ENCODE measurements at places on chromosomes 16 and 17.

GRCh38 chr17:66990047-66990446, 25.5 kb downstream of the CACNG4 start:
- DNase-seq: no peak

- DNase-seq: no peak
Observed at GRCh38 chr16:88718178-88718577, 11.9 kb downstream of the CTU2 start.

- DNase-seq: no peak
Observed at GRCh38 chr16:82133798-82134197, 36.2 kb downstream of the MPHOSPH6 start.

DNA sequence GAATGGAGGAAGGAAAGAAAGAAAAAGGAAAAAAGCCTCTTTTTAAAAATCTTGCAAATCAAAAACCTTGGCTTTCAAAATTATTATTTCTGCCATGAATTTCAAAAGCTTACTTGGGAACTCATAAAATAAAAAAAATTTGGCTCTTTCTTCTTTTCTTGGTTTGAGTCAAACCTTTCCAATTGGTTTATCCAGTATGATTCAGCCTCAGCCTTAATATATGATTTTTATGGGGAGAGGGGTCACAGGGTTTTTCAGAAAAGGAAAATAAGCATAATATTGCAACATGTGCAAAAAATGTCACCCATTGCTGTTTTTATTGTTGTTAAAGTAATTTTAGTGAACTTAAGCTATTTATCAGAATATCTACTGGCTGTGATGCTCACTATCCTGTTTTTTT, 31.2 kb upstream of the HAPSTR1 start:
- DNase-seq: no peak

DNA sequence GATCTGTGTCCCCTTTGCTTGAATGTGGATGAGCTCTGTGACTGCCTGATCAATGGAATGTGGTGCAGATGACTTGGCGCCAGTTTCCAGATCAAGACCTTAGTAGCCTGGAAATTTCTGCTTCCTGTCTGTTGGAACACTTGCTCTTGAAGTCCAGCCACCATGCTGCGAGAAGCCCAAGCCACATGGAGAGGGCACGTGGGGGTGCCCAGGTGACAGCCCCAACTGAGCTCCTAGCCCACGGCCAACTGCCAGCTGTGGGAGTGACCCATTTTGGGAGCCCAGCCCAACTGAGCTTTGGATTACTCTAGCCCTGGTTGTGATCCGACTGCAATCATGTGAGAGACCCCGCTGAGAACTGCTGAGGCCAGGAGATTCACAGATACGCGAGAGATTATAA, 3.3 kb upstream of the ITGAM start:
- no peak for DNase-seq

GRCh38 chr16:57802341-57803133, at the start of gene KIFC3:
Gene KIFC3, minus strand, starts transcription at chr16:57802491. Its CDS starts 4,248 bp downstream, at chr16:57798243.
- DNase-seq: no peak

DNA sequence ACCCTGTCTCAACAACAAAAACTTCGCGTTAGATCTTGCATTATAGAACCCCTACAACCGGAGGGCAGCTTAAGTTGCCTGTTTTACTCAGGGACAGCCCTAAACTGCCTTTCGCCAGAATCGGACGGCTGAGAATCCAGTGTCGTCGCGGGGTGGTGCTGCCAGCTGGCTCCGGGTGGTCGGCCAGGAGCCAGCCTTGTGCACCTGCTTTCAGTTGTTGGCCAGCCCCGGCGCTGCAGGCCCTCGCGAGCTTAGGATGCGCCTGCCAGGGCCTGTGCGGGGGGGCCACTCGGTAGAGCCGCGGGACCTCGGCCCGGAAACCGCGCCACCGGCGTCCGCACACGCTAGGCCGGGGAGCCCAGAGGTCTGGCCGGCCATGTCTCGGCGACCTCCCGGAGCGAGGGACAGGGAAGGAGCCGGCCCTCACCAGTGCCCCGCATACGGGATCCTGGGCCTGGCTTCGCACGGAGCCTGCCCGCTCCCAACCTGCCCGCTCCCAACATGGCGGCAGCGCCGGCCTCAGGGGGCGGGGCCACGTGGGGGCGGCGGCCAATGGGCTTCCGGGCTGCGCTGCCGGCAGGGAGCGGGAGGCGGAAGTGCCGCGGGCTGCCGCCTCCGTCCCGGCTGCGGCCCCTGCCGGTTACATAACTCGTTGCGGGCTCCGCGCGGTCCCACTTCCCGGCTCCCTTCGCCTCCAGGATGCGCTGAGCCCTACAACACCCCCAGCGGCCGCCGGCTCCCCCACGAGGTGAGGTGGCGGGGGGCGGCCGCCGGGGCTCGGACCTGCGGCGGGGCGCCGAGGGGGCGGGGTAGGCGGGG, 14.2 kb downstream of the NAA60 start:
- peak; percentile 40 for DNase-seq

DNA sequence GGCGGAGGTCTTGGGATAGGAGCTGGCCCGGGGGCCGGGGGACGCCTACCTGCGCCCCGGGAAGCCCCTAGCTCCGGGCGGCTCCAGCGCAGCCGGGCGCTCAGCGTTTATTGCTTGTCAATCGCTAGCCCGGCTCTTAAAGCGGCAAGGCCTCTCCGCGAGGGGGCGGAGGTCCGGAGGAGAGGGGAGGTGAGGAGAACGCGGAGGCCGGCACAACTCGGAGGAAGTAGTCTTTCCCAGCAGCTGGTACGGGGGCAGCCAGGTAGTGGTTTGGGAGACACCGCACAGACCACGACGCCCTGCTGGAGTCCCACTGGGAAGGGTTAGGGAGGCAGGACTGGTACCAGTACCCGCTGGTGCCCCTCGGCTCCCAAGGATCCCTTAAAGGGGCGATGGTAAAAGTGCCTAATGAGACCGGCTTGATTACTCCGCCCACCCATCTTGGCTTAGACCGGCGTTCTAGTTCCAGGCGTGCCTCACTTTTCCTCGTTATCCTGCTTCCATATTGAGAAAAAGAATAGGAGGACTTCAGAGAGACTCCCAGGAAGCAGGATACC, at the start of gene MPP2:
Gene MPP2, minus strand, starts transcription at position 112 of the 557 bp plus-strand sequence. CDS start 3,076 bp downstream, outside the sequence.
- no peak for DNase-seq

GRCh38 chr17:3963237-3964201, 718 bp downstream of the ATP2A3 start:
- no peak for DNase-seq

GRCh38 chr17:80811181-80812105, 180.2 kb upstream of the CHMP6 start:
- no peak for DNase-seq

DNA sequence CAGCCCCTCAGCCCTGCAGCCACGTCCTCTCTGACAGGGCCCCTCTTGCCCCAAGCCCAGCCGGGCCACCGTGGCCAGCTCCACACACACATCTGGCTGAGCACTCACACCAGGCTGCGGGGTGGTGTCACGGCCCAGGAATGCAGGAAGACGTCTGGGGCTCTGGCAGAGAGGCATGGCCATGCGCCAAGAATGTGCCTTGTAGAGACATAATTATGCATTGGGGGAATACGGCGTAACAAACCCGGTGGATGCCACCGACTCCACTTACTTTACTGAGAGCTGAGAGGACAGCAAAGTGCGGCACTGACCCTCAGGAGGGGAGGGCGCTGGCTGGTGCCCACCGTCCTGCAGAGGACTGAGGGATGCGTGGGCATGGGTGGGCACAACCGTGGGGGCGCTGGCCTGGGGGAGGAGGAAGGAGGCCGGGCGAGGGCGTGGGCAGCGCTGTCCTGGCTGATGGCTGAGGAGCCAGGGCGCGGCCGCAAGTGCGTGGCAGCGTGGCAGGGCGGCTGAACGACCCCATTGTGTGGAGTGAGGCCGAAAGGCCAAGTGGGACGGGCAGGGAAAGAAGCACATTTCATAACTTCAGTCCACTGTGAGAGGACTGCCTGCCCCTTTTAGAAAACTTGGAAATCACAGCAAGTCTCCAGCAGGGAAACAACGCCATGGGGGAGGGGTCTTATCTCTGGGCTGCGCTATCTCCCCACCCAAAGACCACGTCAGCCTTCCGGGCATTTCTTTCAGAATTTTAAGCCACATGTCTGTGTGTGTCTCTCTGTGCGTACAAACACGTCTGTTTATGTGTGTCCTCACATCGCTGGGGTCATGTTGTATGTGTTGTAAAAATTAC, 30.6 kb downstream of the METRNL start:
- DNase-seq: no peak

GRCh38 chr17:50428831-50429424, 2.9 kb downstream of the ACSF2 start:
- no peak for DNase-seq

DNA sequence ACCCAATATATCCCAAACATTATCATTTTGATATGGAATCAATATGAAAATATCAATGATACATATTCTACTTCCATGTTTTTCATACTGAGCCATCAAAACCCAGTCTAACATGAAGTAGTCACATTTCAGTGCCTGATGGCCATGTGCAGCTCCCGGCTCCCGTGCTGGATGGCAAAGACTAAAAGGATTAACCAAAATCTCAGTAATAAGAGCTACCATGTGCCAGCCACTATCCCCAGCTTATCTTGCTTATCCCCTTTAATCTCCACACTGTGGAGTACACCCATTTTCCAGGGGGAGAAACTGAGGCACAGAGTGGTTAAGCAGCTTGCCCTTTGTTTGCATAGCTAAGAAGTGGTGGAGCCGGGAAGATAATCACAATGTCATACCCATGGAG, 9.2 kb downstream of the CD300LG start:
- no peak for DNase-seq

GRCh38 chr17:72613806-72614292, 478.6 kb downstream of the SLC39A11 start:
- DNase-seq: no peak

DNA sequence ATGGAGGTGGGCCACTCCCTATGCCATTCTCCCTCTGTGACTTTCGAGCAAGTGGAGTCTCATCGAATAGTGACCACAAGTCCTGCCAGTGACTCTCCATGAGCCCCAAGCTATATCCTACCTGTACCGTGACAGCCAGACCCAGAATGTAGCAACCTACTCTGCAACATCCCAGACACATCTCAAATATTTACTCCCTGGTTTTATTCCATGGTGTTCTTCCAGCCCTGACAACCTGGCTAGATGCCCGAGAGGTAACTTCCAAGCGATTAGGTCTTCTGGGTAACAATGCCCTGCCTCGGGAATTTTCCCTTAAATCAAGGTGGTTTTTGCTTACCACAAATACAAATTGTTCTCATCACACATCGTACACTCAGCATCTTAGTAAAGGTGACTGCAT, 211.7 kb downstream of the ZFHX3 start:
- DNase-seq: no peak

DNA sequence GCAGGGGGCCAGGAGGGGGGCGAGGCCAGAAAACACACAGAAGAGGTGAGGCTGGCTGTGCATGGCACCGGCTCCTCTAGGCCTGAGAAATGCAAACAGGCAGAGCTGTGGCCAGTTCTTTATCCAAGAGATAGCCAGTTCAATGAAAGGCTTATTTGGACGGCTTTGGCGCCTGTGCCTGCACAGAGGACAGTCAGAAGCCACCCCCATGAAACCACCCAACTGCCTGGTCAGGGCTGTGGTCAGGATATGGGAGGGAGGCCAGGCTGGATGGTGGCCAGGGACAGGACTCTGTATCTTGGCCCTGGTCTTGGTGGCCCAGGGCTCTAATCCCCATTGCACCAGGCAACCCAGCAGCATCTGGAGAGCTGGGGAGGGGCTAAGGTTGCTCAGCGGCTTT, 24.5 kb upstream of the GPRC5C start:
- DNase-seq: no peak

DNA sequence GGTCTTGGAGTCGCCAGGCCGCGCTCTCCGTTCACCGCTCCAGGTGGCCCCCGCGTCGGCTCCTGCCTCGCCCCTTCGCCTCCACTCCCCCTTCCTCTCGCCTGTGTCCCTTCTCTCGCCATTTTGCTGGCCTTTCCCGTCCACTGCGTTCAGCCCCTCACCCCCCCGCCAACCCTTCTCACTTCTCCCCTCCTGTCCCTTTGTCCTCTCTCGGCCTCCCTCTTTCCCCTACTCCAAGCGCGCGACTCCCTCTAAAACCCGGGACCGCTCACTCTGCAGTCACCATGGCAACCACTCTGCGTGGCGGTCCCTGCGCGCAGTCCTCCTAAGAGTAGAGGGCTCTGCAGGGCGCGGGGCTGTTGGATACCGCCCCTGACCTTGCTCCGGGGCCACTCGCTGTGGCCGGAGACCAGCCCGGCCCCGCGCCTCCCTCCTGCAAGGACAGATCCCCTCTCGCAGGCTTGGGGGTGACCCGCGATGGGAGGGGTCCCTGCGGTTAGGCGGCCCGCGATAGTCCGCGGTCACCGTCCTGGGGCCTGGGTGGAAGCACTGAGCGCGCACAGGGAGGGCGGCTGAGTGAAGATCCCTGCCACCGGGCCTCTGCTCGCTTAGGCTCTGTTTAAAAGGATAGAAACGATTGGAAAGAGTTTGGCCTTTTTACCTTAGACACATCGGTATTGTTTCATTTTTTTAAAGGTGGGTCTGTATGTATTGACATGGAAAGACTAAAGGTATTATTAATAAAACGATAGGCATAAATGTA, 454 bp downstream of the CCDC40 start:
- no peak for DNase-seq

- DNase-seq: no peak
Observed at GRCh38 chr17:57606111-57606875, 138.8 kb downstream of the CCDC182 start.

GRCh38 chr16:56777001-56777400, 47.1 kb downstream of the NUP93 start:
- no peak for DNase-seq

DNA sequence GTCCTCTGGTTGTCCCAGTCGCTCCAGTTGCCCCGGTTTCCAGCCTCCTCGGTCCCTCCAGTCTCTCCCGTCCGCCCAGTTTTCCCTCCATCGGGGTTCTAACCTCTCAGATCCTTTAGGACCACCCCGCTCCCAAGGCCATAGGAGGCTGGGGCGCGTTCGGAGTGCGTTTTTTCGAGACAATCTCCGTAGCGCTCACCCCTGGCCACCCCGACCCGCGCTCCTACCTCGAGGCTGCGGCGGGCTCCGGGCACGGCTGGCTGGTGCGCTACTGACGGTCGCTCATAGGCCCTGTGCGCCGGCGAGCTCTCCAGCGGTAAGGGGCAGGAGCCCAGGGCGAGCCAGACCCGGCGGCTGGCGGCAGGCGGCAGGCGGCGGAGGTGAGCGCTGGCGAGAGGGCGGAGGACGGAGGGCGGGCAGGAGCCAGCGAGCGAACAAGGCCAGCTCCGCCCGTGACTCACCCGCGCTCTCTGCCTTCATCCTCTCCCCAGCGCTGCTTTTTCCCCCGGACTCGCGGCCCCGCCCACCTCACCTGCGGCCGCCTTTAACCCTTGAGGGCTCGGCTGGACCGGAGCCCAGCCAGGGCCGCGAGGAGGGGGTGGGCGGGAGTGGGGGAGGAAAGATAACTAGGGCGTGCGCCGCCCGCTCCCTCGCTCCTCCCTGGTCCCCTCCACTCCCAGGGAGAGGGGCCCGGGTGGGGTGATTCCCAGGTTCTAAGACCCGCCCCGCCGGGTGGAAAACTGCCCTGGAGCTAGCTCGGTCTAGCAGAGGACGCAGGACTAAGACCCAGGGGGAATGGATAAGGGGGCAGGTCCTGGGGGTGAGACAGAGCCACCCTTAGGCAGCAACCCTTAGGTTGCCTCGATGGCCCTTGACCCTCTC, at the start of gene SP6:
Gene SP6, minus strand, starts transcription at position 472 of the 882 bp plus-strand sequence. CDS start 2,734 bp downstream, outside the sequence.
- no peak for DNase-seq

- DNase-seq: no peak
Observed at GRCh38 chr17:47204722-47205418, 4.3 kb upstream of the MYL4 start.

Measured in NCI-H1436 treated with DMSO at 0.1 percent for 48 hours (cell line).